ENCODE measurements at places on chromosomes 6 and 20. TPM values are rescaled to one million over a fixed set of nuclear protein-coding genes. Genes with fewer than 3 reads are reported as not detected.
A peak's percentile ranks its signal among the peaks of the same experiment; 100 is the strongest.

- no peak for DNase-seq
Measured at GRCh38 chr6:108690326-108691049, 129.8 kb downstream of the FOXO3 start.

The PCNA gene
- total RNA-seq = 510 TPM

The PRL gene
- total RNA-seq = not detected

- DNase-seq = peak; percentile 77
Measured at GRCh38 chr6:7479801-7480266, 61.6 kb upstream of the DSP start.

- no peak for DNase-seq
Measured at GRCh38 chr20:48175261-48175660, 390.0 kb upstream of the SULF2 start.

The ULBP3 gene
- total RNA-seq = 8.5 TPM

The IBTK gene
- 12.9 TPM for total RNA-seq

The SLC44A4 gene
- not detected for total RNA-seq

- DNase-seq = no peak
Measured at GRCh38 chr20:38117205-38117604, 47.9 kb downstream of the TGM2 start.

DNA sequence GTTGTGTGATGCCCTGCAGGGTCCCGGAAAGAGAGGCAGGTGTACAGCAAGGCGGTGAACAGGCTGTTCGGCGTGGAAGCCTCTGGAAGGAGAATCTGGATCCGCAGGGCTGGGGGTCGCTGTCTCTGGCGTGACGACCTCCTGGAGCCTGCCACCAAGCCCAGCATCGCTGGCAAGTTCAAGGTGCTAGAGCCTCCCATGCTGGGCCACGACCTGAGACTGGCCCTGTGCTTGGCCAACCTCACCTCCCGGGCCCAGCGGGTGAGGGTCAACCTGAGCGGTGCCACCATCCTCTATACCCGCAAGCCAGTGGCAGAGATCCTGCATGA is 36.5 kb downstream of the TGM6 start:
- DNase-seq = no peak

The BCAS4 gene
- total RNA-seq = 11.1 TPM

GRCh38 chr6:92341201-92341600 is 1078.2 kb downstream of the EPHA7 start:
- no peak for DNase-seq

GRCh38 chr6:47810885-47811284 is 29.1 kb downstream of the OPN5 start:
- no peak for DNase-seq

The CRIP3 gene
- not detected for total RNA-seq

The LY86 gene
- not detected for total RNA-seq

DNA sequence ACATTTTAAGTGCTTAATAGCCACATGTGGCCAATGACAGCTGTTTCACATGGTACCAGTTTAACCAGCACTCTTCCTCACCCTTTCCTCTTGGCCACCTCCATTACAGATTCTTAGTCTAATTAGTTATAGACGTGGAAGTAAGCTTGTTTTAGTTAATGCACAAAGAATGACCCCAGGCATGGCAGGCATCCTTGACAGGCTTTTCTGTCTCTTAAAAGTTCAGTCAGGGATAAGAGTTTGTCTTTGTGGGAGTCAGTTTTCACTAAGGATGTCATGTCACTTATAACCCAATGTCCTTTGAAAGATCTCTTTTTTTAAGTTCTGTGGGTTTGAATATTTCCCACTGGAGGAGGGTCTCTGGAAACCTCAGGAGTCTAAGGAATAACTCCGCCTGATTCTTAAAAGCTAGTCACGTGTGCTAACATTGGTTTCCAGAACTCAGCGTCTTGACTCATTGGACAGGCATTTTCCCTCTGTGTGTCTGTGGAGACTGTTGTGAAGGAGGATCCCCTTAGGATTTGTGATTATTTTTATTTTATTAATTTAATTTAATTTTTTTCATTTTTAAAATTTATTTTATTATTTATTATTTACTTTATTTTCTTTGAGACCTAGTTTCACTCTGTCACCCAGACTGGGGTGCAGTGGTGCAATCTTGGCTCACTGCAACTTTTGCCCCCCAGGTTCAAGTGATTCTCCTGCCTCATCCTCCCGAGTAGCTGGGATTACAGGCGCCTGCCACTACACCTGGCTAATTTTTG is 171.4 kb downstream of the ZFAND3 start:
- DNase-seq = peak; percentile 46

DNA sequence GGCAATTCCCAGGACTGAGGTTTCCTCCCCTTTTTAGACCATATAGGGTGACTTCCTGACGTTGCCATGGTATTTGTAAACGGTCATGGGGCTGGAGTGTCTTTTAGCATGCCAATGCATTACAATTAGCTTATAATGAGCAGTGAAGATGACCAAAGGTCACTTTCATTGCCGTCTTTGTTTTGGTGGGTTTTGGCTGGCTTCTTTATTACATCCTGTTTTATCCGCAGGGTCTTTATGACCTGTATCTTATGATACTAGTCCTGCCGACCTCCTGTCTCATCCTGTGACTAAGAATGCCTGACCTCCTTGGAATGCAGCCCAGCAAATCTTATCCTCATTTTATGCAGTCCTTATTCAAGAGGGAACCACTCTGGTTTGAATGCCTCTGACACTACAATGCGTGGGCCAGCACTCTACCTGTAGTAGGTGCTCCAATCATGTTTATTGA is 190.1 kb downstream of the KCNQ5 start:
- DNase-seq = no peak

- no peak for DNase-seq
Measured at GRCh38 chr20:21019814-21020658, 86.1 kb downstream of the LINC00237 start.

The EYS gene
- 0.17 TPM for total RNA-seq

The ECT2L gene
- total RNA-seq = not detected

- no peak for DNase-seq
Measured at GRCh38 chr20:35010405-35011192, 54.9 kb downstream of the MYH7B start.

- DNase-seq = no peak
Measured at GRCh38 chr6:107345393-107345792, 114.0 kb downstream of the PDSS2 start.

- DNase-seq = no peak
Measured at GRCh38 chr20:61581825-61582188, 329.7 kb downstream of the CDH4 start.

GRCh38 chr20:52972190-52972937 is at the start of gene TSHZ2:
TSHZ2 (plus strand) TSS chr20:52972358; CDS start chr20:52973294, 936 bp downstream.
- peak; percentile 58 for DNase-seq

GRCh38 chr6:21496706-21497105 is 96.8 kb upstream of the SOX4 start:
- DNase-seq = no peak

The RIPOR3 gene
- 0.14 TPM for total RNA-seq

DNA sequence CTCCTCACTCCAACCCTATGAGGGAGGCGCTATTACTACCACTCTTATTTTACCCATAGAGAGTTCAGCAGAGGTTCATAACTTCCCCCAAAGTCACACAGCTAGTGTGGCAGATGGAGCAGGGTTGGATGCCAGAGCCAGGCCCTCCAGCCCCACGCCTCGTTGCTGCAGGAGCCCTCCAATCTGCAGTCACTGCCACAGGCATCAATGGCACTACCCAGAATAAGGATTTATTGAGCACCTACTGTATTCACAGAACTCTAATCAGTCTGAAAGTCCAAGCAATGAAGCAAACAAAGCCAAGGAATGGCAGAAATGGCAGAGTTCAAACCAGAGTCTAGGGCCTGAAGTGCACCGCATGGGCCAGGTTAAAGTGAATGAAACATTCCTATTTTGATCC is 144.9 kb downstream of the LPA start:
- no peak for DNase-seq

DNA sequence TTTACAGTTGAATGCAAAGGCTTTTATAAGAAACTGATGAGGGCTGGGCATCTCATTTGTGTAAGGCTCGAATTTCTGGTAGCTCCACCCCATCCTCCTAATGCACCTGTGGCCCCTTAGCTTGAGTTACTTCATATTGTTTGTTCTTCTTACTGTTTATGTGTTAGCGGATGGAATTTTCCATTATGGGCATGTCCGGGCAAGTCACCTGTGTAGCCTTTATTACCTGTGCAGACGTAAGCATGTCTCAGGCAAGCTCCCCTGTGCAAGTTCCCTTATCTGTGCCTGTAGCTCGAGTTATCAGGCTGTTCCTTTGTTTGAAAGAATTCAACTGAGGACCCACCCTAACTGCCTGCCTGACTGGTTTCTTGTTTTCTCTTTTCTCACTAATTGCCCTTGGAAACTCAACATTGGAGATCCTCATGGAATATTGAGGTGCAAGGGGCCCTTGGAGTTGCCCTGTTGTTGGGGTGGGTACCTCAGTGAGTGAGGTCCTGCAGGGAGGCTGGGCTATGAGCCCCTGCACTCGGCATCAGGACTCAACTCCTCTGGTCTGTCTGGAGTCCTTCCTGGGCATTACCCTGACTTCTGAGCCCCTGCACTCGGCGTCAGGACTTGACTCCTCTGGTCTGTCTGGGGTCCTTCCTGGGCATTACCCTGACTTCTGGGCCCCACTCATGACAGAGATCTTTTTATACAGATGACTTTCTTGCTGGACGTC is 207.9 kb upstream of the SULF2 start:
- DNase-seq = no peak

The GPX5 gene
- total RNA-seq = not detected

- no peak for DNase-seq
Measured at GRCh38 chr20:40628877-40629276, 60.2 kb downstream of the MAFB start.

GRCh38 chr20:43415661-43416430 is 41.9 kb upstream of the SRSF6 start:
- no peak for DNase-seq

The HLA-DOA gene
- 0.14 TPM for total RNA-seq

DNA sequence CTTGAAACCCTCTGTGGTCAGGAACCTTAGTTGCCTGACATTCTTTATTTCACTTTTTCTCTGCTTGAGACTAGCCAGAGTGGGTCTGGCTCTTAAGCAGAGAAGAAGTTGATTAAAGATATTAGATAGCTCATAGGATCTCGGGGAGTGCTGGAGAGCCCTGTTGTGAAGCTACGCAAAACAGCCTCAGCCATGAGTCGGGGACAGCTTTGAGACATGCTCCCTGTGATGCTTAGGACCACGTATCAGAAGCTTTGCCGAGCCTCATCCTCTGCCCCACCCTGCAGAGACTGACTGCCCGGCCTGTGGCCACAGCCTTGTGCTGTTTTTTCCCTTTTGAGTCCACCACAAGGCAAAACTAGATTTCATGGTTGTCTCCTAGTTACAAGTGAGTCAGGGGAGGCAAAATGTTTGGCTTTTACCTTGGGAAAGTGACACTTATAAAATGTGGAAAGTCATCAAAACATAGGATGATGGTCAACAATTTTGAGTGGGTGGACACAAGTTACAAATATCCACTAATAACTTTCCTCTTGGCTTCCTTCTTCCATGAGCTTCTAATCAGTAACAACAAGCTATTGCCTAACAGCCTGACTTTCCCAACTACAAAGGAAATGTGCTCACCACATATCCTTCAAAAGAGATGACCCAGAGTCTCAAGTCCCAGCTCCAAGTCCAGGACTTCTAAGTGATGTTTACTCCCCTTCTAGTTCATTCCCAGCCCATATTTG is 108.4 kb downstream of the JAG1 start:
- peak; percentile 33 for DNase-seq

DNA sequence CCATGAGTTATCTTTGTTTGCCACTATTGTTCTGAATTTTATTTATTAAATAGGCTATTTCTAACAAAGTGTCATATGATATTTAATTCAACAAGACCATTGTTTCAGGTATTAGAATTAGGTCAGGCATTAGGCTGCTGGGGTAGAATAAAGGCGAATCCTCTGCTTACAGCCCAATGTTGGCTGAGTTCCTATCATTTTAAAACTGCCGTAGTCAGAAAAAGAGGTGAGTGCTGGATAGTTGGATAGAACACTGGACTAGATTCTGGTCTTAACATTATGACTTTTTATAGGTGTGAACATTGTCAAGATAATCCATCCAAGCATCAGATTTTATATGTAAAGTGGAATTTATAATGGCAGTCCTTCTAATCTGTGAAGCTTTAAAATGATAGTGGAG is 6.3 kb downstream of the RIMS1 start:
- DNase-seq = no peak

GRCh38 chr20:46060301-46060881 is 29.4 kb downstream of the NCOA5 start:
- no peak for DNase-seq

The SEL1L2 gene
- not detected for total RNA-seq

DNA sequence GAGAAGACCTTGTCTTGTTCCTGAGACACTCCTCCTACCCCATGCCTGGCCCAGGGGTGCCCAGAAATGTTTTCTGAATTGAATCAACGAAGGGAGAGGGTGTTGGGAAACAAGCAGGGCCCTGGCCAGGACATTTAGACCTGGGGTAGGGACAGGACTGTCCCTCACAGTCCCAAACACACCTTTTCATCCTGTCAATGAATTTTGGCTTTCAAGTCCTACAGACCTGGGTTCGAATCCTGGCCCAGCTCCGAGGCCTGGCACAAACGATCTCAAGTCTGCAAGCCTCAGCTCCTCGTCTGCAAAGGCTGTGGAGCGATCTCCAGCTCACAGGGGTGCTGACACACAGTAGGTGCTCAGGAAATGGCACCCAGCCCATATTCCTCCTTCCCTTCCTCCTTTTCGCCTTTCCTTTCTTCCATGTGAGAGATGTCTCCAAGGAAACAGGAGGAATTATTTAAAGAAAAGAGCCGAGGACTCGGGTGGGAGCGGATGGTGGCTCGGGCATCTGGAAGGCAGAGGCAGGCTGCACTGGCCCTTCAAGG is 7.3 kb upstream of the DLGAP4 start:
- no peak for DNase-seq

- DNase-seq = no peak
Measured at GRCh38 chr6:34518669-34519365, 37.3 kb downstream of the SPDEF start.
